GM10248 (cell line): ENCODE measurements at places on chromosomes 13 and 19.

DNA sequence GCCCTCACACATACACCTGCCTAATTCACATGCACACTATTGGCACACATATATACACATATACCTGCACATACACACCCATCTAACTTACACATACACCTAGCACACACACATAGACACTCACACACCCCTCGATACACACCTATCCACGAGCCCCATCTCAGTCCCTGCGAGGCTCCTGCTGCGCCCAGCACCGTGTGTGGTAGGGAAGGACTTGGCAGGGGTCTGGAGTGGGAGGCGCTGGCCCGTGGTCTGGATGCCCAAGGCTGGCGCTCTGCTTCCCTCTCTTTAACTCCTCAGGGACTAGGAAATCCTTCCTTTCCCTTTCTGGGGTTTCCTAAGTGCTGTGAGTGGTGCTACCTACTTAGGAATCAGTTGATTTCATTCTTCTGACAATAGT is 202.7 kb downstream of the UQCRFS1 start:
- no peak for DNase-seq

DNA sequence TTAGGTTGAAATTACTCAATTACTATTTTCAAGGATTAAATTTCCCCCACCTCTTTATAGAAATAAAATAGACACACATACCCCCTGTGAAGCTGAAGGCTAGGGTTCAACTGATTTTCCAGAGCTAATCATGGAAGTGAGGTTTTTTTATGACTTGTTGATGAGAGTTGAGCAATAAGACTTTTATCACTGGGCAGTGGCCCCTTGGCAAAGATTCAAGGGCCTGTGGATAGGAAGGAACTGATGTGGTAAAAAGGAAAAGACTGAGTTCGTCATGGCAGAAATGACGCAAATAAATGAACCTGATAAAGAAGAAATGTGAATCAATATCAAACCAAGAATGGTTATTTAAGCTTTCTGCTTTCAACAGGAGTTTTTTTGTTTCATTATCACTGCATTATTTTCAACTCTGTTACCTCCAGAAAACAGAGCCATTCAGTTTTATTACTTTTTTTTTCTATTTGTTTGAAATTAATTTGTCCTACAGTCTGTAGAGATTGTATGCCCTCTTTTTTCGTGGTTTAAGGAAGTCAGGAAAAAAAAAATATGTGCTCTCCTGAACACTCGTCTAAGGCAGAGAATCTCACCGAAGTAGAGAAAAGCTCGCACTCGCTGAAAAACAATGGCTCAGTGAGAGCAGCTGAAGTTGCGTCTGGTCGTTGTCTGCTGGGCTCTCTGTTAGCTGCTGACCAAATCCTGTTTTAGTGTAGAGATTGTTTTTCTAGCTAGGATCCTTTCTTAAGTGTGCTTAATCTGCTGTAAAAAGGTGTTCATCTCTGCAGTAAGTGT is 38.9 kb downstream of the STOML3 start:
- DNase-seq: no peak

GRCh38 chr13:91405240-91405639 is 6.8 kb downstream of the GPC5 start:
- no peak for DNase-seq

DNA sequence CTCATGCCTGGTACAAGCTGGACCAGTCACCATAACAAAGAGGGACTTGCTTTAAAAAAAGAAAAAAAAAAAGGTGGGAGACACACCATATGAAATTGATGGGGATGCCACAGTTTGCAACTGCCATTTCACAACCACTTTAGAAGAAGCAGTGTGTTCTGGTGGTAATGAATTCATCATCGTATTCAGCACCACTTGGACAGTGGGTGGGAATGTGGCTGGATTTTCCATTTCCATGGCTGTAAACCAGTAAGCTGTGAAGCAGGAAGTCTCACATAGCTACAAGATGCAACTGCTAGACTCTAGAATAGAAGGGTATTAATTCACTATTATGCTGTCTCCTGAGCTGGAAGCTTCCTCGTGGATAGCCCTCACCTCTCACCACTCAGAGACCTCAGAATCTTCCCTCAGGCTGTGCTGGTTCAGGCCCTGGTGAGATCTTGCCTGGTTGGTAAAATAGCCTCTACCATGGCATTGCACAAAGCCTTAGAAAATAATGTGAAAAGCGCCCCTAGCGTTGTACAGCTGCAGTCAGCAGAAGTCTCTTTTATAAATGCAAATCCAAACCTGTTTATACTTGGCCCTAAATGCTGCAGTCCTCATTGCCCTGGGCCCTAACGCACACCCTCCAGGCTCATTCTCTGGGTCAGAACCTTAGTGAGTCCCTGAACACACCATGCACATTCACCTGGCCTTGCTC is 150.7 kb downstream of the KCTD15 start:
- DNase-seq: no peak
